Fibroblast of the aortic adventitia (primary cell): ENCODE measurements at places on chromosomes 1 and 21. TPM values are rescaled to one million over a fixed set of nuclear protein-coding genes. Genes with fewer than 3 reads are reported as not detected.

The SPRR1B gene
- not detected in 2 replicates for total RNA-seq

The SLC16A4 gene
- 36.8 and 71.9 TPM in 2 replicates for total RNA-seq

The KRTAP22-2 gene
- total RNA-seq: not detected in 2 replicates

The GJA4 gene
- total RNA-seq: not detected in 2 replicates

The LRRC53 gene
- total RNA-seq: not detected in 2 replicates

The SMYD3 gene
- total RNA-seq: 45.5 and 53.1 TPM in 2 replicates

The MAP1LC3C gene
- 0.09 TPM in 1 of 2 replicates, not detected in the other for total RNA-seq

The PDE4B gene
- total RNA-seq: 2.3 and 8.7 TPM in 2 replicates

The AQP10 gene
- total RNA-seq: not detected in 2 replicates

The CFHR4 gene
- under 0.01 TPM in 1 of 2 replicates, not detected in the other for total RNA-seq

The CDC42BPA gene
- 82.5 and 123 TPM in 2 replicates for total RNA-seq

The KIRREL1 gene
- 96.8 and 96.9 TPM in 2 replicates for total RNA-seq

The BEST4 gene
- 0.09 TPM in 1 of 2 replicates, not detected in the other for total RNA-seq
